Myometrial cell (primary cell): ENCODE measurements at places on chromosomes 5 and 9. TPM values are rescaled to one million over a fixed set of nuclear protein-coding genes. Genes with fewer than 3 reads are reported as not detected.

RNF224 gene
- not detected in 2 replicates for total RNA-seq

TUSC1 gene
- total RNA-seq, result 6.9 and 14.1 TPM in 2 replicates

GABRA1 gene
- total RNA-seq, result not detected in 2 replicates

MYMK gene
- not detected in 2 replicates for total RNA-seq

SLC6A3 gene
- total RNA-seq, result not detected in 2 replicates

EIF4EBP3 gene
- 0.53 and 3.5 TPM in 2 replicates for total RNA-seq

DRD1 gene
- total RNA-seq, result not detected in 2 replicates

FOXD4L5 gene
- total RNA-seq, result not detected in 2 replicates

WDR55 gene
- 23.9 and 40.4 TPM in 2 replicates for total RNA-seq
